ENCODE measurements at places on chromosomes 3 and 15.

DNA sequence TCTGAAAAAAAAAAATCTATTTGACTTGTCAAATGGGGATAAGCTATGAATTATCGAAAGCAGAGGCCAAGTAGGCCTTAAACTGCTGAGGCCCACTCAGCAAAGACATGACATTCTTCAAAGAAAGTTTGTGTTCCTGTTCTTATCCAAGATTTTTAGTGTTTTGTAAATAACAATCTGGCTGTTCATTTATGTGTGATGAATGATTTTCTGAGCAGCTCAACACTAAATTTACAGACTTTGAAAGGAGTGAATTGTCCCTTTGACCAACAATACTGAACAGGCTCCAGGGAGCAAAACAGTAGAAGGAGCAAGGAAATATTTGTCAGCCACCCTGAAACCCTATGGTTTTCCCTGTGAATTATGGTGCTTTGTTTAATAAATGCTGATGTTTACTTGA is 512.6 kb upstream of the NAALADL2 start:
- DNase-seq, result no peak

DNA sequence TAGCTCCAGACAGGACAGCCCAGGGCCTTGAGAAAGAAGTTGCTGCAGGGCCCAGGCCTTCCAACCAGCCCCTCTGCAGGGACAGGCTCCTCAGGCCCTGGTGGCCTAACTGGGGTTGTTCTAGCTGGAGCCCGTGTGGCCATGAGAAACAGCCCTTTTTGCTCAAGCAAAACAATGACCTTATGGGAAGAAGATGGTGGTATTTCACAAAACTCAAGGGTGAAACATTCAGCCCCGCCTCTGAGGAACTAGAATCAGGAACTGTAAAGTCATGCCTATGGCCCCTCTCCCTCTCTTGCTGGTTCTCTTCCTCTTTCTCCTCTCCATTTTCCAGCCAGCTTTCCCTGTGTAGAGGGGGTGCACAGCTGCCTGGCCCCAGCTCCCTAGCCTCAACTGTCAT is 273.3 kb downstream of the RPLP1 start:
- peak; percentile 92 for DNase-seq

GRCh38 chr15:75346796-75347221 is at the start of gene NEIL1:
NEIL1 (plus strand) TSS chr15:75347039; CDS start chr15:75348906, 1,867 bp downstream.
- DNase-seq, result no peak

DNA sequence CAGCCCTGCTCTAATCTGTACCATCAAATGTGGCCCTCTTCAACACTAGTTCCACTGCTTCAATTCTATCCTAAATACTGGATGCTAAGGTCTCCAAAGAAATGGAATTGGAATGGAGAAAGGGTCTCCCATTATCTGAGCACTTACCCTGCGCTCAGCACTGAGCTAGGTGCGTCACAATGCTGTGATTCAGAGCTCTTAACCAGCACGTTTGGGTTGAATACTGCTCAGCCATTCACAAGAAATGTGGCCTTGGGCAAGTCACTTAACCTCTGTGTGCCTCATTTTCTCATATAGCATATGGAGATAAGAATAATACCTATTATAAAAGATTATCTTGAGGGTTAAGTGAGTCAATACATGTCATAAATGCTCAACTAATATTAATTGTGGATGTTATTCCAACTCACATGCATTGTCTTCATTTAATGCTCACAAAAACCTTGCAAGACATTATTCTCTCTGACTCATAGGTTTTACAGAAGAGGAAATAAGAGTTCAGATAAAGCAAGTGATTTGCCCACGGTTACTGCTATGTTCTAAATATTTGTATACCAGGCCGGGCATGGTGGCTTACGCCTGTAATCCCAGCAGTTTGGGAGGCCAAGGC is 27.4 kb upstream of the SRGAP3 start:
- no peak for DNase-seq

- no peak for DNase-seq
Measured at GRCh38 chr3:15660055-15660935, 58.8 kb downstream of the BTD start.

DNA sequence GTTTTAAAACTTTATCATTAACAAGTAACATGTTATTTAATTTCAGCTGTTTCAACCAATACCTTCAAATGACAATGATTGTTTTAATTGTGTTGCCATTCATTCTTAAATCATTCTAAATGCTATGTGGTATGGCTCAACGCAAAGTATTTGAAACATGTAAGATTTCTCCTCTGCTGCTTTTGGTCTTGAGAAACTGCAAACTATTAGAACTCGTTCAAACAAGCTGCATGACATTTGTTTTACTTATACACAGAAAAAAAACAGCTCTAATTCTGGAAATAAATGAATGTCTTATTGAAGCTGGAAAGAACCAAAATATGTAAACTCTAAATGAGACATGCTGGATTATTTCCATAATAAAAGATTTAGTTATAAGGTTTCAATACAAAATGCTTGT is 29.3 kb downstream of the FBN1 start:
- no peak for DNase-seq

- no peak for DNase-seq
Measured at GRCh38 chr15:44045217-44045616, 149.9 kb downstream of the FRMD5 start.

DNA sequence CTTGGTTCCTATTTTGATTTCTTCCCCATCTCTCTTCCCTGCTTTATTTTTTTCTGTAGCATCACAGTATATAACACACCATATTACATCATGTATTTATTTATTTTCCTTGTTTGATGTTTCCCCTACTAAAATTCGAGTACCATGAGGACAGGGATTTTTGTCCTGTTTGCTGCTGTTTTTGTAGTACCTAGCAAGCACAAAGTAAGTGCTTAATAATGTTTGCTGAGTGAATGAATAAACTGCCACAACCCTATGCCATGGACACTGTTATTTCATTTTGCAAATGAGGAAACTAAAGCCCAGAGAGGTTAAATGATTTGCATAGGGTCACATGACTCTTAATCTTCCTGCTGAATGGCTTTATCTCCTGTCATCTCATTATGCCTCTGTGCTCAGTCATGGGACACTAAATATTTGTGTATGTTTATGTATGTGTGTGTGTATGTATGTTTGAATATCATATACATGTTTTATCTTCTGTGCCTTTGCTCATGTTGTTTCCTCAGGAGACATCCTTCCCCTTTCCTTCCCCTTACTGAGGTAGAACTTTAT is 26.1 kb upstream of the MGA start:
- peak; percentile 45 for DNase-seq

DNA sequence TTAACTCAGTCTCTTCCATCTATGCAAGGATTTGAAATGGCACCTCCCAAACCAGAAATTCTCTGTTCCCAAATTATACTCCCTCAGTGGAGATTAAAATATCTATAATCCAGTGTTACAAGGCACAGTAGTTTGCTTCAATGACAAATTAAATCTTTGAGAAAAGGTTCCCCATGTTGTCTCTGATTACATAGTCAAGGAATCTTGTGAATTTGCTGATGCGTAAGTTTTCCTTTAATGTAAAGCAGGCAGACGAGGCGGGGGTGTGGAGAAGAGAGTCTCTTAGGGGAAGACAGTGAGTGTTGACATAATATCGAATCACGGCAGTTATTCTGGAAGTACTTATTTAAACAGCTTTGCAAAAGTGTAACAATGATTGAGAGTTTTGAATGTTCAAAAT is 236.4 kb upstream of the RARB start:
- DNase-seq, result no peak

GRCh38 chr15:69357773-69358771 is 56.1 kb upstream of the KIF23 start:
- DNase-seq, result no peak

DNA sequence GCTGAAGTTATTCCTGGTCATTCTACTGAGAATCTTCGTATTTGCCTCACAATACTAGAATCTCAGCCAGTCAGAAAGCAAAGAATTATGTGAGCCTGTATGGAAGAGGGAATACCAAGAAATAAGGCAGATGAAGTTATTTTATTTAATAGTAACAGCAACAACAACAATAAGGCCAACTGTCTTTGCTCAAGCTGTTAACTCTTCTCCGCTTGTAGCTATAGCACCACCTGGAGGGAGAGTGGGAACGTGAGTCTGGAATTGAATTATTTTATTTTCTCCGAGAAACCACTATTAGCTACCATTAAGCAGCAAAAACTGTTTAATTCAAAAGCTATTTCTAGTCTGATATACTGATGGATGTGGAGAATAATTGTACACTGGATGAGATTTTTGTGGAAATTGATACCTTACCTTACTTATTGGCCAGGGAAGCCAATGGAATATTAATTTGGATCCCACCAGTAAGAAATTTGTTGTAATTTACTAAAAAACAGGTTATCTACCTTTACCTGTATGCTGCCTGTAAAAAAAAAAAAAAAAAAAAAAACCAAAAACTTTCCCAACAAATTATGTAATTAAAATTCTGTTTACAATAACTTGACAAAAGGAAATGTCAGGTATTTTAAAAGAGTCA is 50.1 kb downstream of the CALML4 start:
- DNase-seq, result peak; percentile 15

- no peak for DNase-seq
Measured at GRCh38 chr15:38054488-38054887, 120.0 kb downstream of the TMCO5A start.

All from CD14-positive monocyte (primary cell).